ENCODE measurements at places on chromosomes 13 and 19.

DNA sequence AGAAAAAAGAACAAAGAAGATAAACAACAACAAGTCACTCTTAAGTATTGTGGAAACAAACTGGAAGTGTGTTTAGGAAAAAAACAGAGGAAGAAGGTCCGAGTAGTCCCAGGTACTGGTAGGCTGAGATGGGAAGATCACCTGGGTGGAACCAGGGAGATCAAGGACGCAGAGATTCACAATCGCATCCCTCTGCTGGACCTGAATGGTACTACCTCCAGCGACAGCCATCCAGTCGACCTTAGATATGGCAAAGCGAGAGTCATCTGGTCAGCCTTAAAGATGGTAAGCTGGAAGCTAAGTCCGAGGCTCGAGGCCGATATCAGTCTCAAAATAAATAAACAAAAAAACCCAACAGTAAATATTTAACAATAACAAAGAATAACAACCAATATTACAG is 44.9 kb upstream of the ZNF91 start:
- no peak for DNase-seq

- no peak for DNase-seq
These were observed 268.1 kb downstream of the DNAJC15 start for GRCh38 chr13:43291287-43292060.

- no peak for DNase-seq
These were observed 55.6 kb downstream of the SLC7A9 start for GRCh38 chr19:32813862-32814425.

- peak; percentile 45 for DNase-seq
These were observed 4.6 kb upstream of the EPS8L1 start for GRCh38 chr19:55071129-55071502.

GRCh38 chr13:89791971-89792630 is 1555.4 kb upstream of the MIR17HG start:
- no peak for DNase-seq

DNA sequence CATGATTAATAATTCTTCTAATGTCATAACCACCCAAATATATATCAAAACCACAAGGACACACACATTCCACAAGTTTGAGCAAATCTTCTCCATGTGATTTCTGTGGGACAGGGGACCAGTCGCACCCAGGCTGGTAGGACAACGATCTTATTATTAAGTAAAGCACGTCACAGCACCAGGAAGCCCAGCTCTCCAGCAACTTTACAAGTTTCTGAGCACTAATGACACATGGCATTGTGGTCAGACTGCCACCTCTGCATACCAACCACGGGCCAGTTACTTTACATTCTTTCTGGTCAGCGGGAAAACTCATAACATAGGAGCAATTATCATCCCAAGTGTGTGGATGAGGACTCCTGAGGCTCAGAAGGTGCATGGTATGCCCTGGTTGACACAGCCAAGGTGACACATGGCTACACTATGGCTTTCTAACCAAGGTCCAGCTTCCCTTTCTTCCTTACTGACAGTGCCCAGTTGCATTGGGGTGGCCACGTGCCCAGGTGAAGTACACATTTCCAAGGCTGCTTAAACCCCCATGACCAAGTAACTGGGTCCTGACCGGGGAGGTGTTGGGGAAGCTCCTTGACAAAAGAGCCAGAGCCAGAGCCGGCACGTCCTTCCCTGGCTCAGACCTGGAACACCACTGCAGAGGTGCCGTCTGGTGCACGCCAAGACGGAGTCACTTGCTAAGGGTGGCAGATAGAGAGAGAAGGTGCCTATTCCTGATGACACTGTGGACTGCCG is 27.4 kb downstream of the LATS2 start:
- DNase-seq, result no peak

GRCh38 chr13:80989241-80989640 is 648.3 kb upstream of the SPRY2 start:
- no peak for DNase-seq

DNA sequence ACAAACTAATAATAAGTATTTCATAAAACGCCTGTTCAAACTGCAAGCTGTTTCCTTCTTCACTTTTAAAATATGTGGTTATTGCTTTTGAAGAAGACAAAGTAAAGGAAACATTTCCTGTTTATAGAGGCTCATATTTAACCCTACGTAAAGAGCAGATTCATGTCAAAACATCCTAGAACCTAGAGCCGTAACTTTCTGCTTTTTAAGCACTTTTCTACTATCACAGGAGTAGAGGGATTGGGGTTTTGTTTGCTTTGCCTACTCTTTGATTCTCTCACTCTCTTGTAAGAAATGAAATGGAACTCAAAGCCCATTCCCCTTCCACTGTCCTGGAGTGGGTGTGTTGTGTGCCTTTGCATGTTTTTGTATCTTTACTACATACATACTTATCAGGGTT is 54.0 kb upstream of the GPR183 start:
- DNase-seq, result no peak

DNA sequence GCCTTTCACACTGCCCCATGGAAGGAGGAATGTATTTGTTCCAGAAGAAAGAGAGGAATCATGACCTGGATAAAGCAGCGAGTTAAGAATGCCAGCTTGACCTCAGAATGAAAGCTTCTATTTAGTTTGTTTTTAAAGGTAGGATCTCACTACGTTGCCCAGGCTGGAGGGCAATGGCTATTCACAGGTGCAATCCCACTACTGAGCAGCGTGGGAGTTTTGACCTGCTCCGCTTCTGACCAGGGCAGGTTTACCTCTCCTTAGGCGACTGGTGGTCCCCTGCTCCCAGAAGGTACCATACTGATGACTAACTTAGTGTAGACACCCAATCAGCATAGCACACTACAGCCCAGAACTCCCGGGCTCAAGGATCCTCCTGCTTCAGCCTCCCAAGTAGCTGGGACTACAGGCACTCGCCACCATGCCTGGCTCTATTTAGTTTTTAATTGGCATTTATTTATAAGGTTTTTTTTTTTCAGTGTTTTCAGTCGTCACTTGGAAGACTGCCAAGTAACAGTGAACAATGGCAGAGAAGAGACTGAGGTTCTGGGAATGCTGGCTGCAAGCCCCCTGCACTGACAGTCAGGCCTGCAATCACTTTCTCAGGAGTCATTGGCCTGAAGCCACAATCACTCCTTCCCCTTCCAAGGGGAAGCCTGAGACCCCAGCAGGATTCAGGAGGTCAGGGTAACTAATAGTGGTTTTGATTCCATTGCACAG is 73.1 kb downstream of the EPS15L1 start:
- peak; percentile 79 for DNase-seq
